ENCODE measurements at places on chromosomes 5 and 9.

GRCh38 chr9:132094314-132094791, 14.7 kb upstream of the MED27 start:
- no peak for DNase-seq

- no peak for DNase-seq
These were observed 65.1 kb downstream of the BASP1 start for GRCh38 chr5:17282283-17283120.

DNA sequence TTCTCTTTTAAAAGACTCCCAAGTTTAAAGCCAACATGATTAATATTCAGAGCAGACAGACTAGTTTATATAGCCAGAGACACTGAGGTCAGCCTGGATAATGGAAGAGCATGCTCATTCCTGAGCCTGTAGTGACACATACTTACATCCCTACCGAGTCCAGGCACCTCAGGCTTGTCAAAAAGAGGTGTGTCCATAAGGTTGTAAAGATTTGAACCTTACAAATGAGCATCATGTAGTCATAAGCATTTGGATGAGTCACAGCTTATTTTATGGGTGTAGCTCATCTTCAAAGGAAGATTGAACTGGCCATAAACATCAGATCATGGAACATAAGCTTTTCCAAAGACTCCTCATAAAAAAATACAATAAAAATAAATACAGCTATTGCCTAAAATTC, 333.5 kb downstream of the EFNA5 start:
- no peak for DNase-seq

- peak; percentile 42 for DNase-seq
These were observed 721 bp downstream of the PTGES start for GRCh38 chr9:129751841-129752801.

GRCh38 chr9:86549401-86549811, 195.2 kb upstream of the TUT7 start:
- DNase-seq, result no peak

- DNase-seq, result no peak
These were observed 204.2 kb upstream of the KLF4 start for GRCh38 chr9:107693625-107694326.

Measured in DMS153 (cell line).